Stimulated activated CD4-positive, alpha-beta T cell treated with anti-CD3 and anti-CD28 coated beads, Interleukin-1b, Interleukin-23, amount 100 ng/mL, for 1 hour (primary cell): ENCODE measurements at places on chromosomes 6 and 20.

DNA sequence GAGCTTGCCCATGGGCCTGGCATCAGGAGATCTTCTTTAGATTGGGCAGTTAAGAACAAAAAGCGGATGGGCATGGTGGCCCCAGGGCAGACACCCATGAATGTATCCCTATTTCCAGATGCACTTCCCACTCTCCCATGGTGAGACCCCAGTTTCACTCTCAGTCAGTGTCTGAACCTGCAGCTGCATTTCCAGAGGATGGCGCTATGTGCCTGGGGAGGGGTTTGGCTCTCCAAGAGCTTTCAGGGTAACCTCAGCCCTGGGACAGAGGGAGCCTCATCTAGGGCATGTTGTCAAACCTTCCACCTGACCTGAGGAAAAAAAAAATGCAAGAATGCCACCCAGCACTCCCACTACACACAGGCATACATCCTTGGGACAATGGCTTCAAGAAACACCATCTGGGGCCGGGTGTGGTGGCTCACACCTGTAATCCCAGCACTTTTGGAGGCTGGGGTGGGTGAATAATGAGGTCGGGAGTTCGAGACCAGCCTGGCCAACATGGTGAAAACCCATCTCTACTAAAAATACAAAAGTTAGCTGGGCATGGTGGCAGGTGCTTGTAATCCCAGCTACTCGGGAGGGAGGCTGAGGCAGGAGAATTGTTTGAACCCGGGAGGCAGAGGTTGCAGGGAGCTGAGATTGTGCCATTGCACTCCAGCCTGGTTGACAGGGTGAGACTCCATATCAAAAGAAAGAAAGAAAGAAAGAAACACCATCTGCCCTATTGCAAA, 1.9 kb downstream of the CST9L start:
- DNase-seq: no peak

GRCh38 chr6:166587631-166588413, 1.3 kb upstream of the RAMACL start:
- DNase-seq: no peak

DNA sequence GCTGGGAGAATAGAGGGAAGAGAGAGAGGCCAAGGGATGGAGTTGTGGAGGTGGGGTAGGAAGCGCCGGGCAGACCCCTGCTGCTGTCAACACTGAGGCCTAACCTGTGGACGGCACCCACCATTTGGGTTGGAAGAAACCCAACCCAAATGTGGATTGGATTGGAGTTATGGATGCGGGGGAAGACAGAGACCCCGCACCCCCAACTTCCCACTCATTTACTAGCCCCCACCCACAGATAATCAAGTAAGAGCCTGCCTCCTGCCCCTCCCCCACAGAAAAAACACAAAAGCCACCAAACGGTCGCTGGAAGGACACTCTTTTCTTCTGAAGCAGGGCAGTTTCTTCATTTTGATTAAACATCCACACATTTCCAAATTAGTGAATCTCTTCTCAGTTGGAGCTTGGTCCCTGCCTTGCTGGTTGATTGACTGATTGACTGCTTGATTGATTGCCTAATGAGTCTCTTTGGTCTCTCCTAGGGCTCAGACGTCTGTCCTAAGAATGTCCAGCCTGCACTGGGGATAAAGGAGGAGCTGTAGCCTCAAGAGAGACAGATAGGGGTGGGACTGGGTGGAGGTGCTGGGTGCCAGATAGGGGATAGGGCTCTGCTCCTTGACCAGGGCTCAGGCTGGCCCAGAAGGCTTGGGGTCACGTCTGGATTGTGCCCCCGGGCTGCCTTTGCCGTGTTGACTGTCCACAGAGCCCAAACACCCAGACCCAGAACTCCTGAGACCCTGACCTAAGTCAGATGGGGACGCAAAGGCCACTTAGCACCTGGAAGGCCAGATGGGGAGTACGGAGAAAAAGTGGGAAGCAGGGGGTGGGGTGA, 74.9 kb upstream of the FOXP4 start:
- no peak for DNase-seq

DNA sequence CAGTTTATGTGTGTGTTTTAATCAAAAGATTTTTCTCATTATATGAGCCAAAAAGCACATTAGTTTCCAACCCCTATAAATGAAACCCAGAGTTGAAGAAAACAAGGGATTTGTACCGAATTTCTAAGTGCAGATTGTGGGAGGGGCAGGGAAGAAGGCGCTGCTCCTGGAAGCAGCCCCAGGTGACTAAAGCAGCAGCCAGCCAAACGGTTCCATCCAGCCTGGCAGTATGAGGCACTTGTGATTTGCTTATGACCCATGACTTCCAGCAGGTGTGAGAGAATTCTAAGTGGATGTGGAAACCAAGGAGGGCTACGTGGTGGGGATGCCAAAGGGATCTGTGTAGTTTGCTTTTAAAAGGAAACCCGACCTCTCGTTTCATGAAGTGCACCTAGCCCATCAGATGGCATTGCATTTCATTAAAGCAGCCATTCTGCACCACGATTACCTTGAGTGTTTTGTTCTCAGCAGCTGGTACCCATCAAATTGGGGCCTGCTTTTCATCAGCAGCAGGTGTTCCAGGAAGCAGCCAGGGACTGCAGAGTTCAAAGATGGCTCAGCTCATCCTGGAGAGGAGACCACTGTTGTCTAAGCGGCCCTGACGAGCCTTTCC, 79.1 kb downstream of the DTD1 start:
- no peak for DNase-seq

DNA sequence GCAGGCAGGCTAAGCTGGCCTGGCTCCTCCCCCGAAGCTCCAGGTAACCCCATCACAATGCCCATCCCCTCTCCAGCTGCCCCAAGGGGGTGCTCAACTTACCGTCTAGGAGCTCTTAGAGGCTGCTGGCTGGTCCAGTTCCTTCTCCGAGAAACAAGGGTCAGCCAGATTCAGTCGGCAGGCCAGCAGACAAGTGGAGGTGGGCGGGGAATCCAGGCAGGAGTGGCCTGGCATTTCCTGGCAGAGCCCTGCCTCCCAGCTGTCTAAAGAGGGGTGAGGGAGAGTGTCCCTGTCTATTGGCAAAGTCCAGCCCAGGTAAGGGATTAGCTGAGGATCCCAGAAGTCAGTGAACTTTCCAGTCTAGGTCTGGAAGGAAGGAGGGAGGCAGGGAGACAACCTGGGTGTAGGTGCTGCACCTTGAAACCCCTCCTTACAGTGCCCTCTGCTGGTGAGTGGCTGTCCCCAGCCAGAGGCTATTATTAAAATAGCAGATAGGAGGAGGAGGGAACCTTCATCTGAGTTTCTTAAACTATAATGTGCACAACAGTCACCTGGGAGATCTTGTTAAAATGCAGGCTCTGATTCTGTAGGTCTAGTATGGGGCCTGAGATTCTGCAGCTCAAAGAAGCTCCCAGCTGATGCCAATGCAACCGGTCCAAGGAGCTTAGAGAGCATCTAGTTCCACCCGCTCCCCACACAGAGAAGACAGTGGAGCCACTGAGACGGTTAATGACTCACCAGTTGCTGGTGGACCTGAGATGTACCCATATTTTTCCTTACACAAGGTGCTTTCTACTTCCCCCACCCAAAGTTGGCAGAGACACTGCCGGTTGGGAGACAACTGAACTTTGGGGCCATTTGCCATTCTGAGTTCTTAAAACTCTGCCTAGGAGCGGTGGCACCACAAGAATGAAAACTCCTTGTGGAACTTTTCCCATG, at the start of gene UNC5CL:
Gene UNC5CL (minus strand): TSS at position 162 of the 939 bp plus-strand sequence. CDS start 4,147 bp downstream, outside the sequence.
- peak; percentile 32 for DNase-seq

DNA sequence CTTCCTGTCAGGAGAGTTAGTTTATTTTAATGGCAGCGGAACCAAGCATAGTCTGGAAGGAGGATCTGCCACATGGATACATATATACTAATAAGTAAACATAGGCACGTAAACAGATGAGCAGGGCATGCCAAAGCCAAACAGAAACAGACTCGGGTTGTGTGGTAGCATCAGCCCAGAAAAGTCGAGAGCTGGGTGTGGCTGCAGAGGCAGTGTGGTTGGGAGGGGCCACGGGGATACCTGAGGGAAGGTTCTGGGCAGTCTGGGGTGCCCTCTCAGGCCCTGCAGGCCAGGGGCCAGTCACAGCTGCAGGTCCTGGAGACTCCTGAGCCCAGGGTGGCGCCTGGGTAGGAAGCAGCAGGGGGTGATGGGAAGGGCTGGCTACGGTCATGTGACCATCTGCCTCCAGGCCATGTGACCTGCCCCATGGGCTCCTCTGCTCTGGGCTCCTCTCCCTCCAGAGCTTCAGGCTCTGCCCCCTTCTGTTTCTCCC, 42.8 kb upstream of the MRPS10 start:
- no peak for DNase-seq

- DNase-seq: no peak
Measured at GRCh38 chr6:106125925-106126435, 39.8 kb downstream of the PRDM1 start.

- DNase-seq: no peak
Measured at GRCh38 chr6:78538002-78538401, 329.3 kb upstream of the IRAK1BP1 start.

DNA sequence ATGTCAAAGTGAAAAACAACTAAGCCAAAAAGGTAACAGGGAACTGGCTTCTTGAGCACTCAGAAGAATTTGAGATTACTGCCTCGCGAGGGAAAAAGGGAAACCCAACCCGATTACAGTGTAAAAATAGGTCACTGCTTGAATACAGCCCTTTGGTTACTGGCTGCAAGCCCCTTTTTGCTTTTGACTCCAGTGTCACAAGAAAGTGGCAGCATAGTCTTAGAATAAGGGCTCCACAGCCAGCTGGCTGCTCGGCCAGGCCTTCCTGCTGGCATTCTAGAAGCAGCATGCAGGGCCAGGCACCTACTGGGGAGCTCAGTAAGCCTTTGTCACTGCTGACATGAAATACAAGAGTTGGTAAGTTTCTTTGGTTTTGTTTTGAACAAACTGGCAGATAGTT, 83.0 kb downstream of the ZHX3 start:
- DNase-seq: no peak

GRCh38 chr20:17202030-17202429, 24.8 kb upstream of the PCSK2 start:
- DNase-seq: no peak
